ENCODE measurements at places on chromosomes 11 and 22. TPM values are rescaled to one million over a fixed set of nuclear protein-coding genes. Genes with fewer than 3 reads are reported as not detected.

- peaks cover 8% of the 10 kb centered on the region for H3K4me1 ChIP-seq
- peaks cover 25% of the 10 kb centered on the region for H3K27me3 ChIP-seq
- peak overlapping the region; percentile 74 for H3K4me3 ChIP-seq
Observed at GRCh38 chr11:405954-406795, 8.6 kb downstream of the SIGIRR start.

- no peak for DNase-seq
- H3K27ac ChIP-seq: peak overlapping the region; percentile 90
- H3K4me3 ChIP-seq: peak overlapping the region; percentile 78
- peaks cover 5% of the 10 kb centered on the region for H3K36me3 ChIP-seq
- H3K4me1 ChIP-seq: peaks cover 13% of the 10 kb centered on the region
Observed at GRCh38 chr11:32894149-32894827, 1.7 kb downstream of the QSER1 start.

MYBPC3 gene
- 0.89 TPM for total RNA-seq

DNA sequence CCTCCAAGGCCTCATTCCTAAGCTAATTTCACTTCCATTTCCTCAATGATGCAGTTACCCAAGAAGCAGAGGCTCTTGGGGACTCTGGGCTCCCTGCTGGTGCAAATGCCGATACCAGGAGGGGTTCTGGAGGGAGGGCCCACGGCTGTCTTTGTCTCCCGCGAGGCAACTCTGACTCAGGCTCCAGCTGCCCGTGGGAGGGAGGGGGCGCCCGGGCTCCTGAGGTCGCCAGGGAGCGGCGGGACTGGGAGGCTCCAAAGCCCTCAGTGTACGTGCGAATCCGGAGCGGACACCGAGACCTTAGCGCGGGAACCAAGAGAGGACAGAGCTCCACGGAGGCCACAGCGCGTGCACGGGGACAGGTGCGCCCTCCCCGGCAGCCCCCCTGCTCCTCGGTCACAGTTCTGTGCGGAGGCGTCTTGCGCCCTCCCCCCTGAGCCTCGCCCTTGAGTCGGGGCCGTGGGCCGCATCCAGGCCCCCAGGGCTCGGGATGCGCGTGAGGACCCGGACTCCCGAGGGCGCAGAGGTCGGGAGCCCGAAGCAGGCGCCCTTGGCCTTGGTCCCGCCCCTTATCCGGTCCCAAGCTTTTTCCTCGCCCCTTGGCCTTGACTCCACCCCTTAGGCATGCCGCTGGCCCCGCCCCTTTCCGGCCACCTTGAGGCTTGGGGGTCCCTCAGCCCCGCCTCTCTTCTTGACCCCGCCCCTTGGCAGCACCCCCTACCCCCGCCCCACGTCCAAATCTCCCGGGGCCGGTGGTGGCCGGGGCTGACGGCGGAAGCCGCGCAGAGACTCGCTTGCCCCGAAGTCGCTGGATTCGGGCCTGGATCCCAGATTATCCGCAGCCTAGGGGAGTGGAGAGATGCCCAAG, 4.7 kb upstream of the SHISA8 start:
- H3K27me3 ChIP-seq: peaks cover 10% of the 10 kb centered on the region
- no peak overlapping the region for H3K27ac ChIP-seq
- no peaks in the 10 kb centered on the region for H3K36me3 ChIP-seq

- peak; percentile 47 for DNase-seq
- H3K36me3 ChIP-seq: no peaks in the 10 kb centered on the region
- peak overlapping the region; percentile 62 for H3K4me3 ChIP-seq
- peaks cover 90% of the 10 kb centered on the region for H3K27me3 ChIP-seq
- peaks cover 4% of the 10 kb centered on the region for H3K4me1 ChIP-seq
- H3K27ac ChIP-seq: no peak overlapping the region
Observed at GRCh38 chr11:92225125-92225567, 528 bp downstream of the FAT3 start.

GRCh38 chr11:64687204-64687603, 35.8 kb downstream of the NRXN2 start:
- no peaks in the 10 kb centered on the region for H3K36me3 ChIP-seq
- H3K27me3 ChIP-seq: no peaks in the 10 kb centered on the region
- DNase-seq: peak; percentile 91

ARFGAP3 gene
- 36.1 TPM for total RNA-seq

GRCh38 chr11:47355283-47356128, 3.0 kb upstream of the MYBPC3 start:
- peaks cover 5% of the 10 kb centered on the region for H3K4me1 ChIP-seq
- no peaks in the 10 kb centered on the region for H3K36me3 ChIP-seq
- peak overlapping the region; percentile 90 for H3K27ac ChIP-seq
- no peaks in the 10 kb centered on the region for H3K27me3 ChIP-seq
- DNase-seq: peak; percentile 95
- H3K4me3 ChIP-seq: peak overlapping the region; percentile 74

All from psoas muscle (tissue), 8 donors.